Stimulated activated CD4-positive, alpha-beta T cell treated with anti-CD3 and anti-CD28 coated beads, Interleukin-12 subunit alpha, Interleukin-12 subunit beta, amount 100 ng/mL, for 24 hours (primary cell): ENCODE measurements at places on chromosomes 2 and 18.

DNA sequence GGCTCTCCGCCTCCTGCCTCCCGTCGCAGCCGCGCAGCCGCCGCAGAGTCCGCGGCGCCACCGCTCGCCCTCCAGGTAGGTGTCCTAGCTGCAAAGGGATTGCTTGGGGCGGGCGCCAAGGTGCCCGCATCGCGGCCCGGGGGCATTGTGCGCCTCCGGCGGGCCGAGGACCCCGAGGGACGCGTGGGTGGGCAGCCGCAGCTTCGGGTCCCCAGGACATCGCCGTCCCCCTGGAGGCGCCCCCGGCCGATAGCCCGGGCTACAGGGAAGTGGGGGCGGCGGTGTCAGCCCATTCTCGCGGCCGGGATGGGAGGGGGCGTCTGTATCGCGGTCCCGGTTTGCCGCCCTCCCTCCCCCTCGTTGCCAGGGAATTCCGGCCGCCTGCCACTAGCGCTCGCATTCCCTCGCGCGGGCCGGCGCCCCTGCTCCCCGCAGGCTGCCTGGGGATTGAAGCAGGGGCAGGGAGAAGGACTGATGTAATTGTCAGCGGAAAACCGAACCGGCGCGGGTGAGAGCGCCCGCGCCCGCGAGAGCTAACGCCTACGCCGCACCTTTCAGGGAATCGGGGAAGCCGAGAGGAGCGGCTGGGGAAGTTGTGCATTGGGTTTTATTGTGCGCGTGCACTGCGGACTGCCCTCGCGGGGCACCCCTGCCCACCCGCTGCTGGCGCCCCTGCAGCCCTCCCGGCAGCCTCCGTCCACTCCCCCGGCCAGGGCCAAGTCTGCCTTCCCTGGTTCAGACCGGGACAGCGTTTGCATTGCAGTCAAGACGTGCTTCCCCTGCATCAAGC is 483 bp downstream of the OSBPL6 start:
- peak; percentile 24 for DNase-seq

GRCh38 chr18:73778032-73778359 is 369.6 kb downstream of the FBXO15 start:
- no peak for DNase-seq

DNA sequence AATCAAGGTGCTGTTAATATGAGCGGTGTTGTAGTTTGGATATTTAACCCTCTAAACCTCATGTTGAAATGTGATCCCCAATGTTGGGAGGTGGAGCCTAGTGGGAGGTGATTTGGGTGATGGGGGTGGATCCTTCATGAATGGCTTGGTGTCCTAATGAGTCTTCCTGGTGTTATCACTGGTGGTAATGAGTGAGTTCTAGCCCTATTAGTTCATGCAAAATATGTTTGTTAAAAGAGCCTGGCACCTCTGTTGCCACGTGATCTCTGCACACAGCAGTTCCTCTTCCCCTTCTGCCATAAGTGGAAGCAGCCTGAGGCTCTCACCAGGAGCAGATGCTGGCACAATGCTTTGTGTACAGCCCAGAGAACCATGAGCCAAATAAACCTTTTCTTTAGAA is 158.4 kb downstream of the FMNL2 start:
- DNase-seq, result no peak

- no peak for DNase-seq
These were observed 379.1 kb upstream of the ATP5MC3 start for GRCh38 chr2:175560521-175561169.

DNA sequence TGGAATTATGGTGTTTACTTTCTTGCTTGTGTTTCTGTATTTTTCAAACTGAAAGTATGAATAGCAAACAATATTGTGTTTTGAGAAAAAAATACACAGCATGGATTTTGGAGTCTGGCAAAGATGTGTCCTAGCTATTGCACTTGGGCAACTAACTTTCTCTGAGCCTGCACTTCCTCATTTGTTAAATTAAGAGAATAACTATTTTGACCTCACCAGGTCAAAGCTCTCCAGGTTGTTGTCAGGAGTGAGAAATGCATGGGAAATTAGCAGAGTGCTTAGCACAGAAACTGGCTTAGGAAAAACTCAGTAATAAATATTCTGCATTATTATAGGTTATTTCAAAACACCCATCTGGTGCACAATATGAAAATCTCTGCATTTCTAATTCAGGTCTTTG is 28.2 kb downstream of the LYPD1 start:
- DNase-seq, result no peak

DNA sequence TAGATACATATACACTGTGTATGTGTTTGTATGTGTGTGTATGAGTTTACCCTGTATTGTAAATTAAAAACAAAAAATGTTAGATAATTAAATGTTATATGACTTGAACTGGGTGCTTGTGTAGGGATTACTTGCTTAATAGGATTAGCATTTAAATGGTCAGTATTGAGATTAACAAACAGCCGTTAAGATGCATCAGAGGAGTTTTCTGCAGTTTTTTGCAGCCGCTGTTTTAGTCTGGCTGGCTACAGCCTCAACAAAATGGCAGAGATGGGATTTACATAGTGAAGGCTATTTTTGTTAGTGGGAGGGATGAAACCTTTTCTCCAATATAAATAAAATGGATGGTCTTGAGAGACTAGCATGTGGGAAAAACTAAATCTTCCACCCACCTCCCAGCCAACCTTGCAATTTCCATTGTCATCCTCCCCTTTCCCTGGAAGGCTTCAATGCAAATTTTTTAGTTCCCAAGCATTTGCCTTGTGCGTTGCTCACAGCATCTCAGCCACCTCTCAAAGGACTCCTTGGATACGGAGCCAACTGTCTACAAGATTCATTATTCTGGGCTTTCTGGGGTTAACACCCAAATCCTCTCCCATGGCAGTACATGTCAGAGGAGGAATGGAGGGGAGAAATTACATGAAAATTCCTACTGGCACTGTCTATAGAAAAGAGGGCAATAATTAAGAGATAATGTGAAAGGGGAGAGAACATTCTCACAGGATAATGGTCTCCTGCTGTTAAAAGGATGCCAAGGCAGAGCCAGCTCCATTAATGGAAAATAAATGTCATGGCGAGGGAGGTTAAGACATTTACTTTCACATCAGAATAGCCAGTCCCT is 351.9 kb downstream of the CDH2 start:
- no peak for DNase-seq

- DNase-seq, result no peak
These were observed 39.7 kb downstream of the CYB5A start for GRCh38 chr18:74252039-74252395.

GRCh38 chr2:162198239-162198638 is 45.0 kb downstream of the FAP start:
- DNase-seq, result no peak

GRCh38 chr2:27489118-27489497 is 435 bp downstream of the IFT172 start:
- DNase-seq, result no peak

GRCh38 chr2:205055251-205055650 is 510.0 kb downstream of the PARD3B start:
- DNase-seq, result no peak

- no peak for DNase-seq
These were observed 606.0 kb upstream of the GCFC2 start for GRCh38 chr2:76316691-76317090.

DNA sequence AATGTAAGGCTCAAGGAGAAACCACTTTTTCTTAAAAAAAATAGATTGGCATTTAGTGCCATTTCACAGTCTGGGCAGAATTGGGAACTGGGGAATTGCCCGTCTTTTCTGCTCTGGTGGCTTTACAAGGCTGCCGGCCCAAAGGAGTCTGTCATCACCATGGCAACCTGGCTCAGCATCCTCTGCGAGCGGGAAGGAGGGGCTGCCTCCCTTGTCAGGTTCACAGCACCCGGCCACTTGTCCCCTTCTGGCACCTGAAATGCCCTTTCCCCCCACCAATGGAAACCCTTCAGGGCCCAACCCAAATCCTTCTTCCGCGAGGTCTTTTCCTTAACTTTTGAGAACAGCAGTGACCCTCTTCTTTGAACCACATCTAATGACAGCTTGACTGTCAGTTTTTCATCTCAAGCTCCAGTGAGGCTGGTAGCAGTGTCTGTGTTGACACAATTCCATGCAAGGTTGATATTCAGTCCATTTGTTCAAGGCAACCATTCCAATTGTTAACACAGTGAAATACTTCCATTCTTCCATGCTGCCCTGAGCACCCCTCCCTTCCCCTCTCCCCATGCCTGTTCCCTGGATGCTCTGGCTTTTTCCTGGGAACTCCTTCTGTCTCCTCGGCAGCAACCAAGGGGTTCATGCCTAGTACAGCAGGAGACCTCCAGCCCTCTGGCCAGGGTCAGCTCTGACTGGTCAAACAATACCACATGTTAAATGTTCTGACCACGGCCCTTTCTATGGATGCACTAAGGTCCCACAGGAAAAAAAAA is 79.6 kb downstream of the DNER start:
- no peak for DNase-seq
